ENCODE measurements at places on chromosomes 11 and 22. TPM values are rescaled to one million over a fixed set of nuclear protein-coding genes. Genes with fewer than 3 reads are reported as not detected.

GRCh38 chr11:284105-285020 lies 4.6 kb upstream of the PGGHG start:
- no peak overlapping the region for H3K27ac ChIP-seq
- H3K27me3 ChIP-seq: peaks cover 64% of the 10 kb centered on the region
- DNase-seq: no peak
- H3K36me3 ChIP-seq: peaks cover 5% of the 10 kb centered on the region

DNA sequence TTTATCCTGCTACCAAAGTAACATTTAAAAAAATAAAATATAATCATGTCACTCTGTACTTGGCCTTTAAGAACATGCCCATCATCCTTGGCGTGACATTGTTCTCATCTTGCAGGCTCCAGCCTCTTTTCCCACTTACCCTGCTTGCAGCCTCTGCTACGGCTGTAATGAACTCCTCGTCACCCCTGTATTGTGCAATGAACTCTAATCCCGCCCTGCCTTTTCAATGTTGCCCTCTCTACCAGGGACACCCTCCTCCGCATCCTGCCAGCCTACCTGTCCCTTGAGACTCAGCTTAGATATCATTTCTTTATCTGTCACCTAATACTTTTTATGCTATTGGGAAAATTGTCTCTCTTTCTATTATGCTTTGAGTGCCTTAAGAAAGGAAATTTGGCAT lies 12.6 kb upstream of the MMP20 start:
- H3K27me3 ChIP-seq: no peaks in the 10 kb centered on the region
- H3K36me3 ChIP-seq: no peaks in the 10 kb centered on the region
- H3K4me3 ChIP-seq: no peak overlapping the region

DNA sequence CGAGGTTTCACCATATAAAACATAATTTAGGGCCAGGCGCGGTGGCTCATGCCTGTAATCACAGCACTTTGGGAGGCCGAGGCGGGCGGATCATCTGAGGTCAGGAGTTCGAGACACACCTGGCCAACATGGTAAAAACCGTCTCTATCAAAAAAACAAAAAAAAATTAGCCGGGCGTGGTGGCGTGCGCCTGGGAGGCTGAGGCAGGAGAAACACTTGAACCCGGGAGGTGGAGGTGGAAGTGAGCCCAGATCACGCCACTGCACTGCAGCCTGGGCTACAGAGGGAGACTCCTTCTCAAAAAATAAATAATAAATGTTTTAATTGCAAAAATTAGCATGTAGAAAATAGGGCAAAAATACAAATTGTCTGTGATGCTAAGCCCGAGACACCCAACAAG lies 993 bp upstream of the SFI1 start:
- H3K4me1 ChIP-seq: peaks cover 12% of the 10 kb centered on the region
- H3K27ac ChIP-seq: no peak overlapping the region
- H3K27me3 ChIP-seq: no peaks in the 10 kb centered on the region
- DNase-seq: no peak

DNA sequence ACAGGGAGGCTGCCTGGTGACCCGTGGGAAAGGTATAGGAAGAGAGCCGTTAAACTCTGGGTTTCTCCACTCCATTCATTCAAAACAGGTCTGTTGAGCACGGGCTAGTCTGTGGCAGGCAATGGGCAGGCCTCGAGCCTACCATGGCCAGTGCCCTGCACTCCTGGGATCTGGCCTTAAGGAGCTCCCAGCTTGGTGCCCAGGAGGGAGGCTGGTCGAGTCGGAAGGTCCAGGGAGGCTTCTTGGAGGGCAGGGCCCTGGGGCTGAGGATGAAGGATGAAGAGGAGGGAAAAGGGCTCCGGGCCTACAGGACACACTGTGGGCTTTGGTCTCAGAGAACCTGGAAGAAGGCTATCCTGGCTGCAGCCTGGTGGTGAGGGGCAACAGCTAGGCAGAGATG lies 41.9 kb upstream of the MN1 start:
- H3K27me3 ChIP-seq: no peaks in the 10 kb centered on the region
- H3K4me3 ChIP-seq: no peak overlapping the region
- no peak overlapping the region for H3K27ac ChIP-seq
- H3K36me3 ChIP-seq: peaks cover 2% of the 10 kb centered on the region

DNA sequence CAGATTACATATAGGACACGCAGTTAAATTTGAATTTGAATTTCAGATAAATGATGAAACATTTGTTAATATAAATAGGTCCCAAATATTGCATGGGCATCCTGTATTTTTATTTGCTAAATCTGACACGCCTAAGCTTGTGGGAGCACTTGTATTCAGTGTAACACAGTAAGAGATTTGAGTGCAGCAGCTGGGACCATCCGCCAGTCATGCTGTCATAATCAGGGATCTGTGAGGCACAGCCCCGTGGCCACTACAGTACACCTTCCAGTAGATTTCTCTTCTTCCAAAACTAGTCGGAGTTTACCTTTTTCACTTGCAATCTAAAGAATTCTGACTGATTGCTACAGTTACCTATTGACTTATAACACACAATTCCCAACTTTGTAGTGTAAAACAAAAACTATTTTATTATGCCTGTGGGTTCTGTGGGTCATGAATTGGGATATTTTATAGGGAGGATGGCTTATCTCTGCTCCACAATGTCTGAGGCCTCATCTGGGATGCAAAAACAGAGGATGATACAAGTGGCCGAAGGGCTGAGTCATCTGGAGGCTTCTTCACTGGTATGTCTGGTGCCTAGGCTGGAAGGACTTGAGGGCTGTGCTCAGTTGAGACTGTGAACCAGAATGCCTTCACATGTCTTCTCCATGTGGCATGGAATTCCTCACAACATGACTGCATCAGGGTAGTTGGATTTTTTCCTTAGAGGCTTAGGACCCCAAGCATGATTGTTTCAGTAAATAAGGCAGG lies 74.1 kb downstream of the PRSS23 start:
- no peaks in the 10 kb centered on the region for H3K27me3 ChIP-seq
- H3K36me3 ChIP-seq: no peaks in the 10 kb centered on the region
- no peak overlapping the region for H3K4me3 ChIP-seq
- no peak for DNase-seq
- H3K27ac ChIP-seq: no peak overlapping the region

Gene CD3E
- total RNA-seq: 203 TPM

Gene PATE4
- not detected for total RNA-seq

DNA sequence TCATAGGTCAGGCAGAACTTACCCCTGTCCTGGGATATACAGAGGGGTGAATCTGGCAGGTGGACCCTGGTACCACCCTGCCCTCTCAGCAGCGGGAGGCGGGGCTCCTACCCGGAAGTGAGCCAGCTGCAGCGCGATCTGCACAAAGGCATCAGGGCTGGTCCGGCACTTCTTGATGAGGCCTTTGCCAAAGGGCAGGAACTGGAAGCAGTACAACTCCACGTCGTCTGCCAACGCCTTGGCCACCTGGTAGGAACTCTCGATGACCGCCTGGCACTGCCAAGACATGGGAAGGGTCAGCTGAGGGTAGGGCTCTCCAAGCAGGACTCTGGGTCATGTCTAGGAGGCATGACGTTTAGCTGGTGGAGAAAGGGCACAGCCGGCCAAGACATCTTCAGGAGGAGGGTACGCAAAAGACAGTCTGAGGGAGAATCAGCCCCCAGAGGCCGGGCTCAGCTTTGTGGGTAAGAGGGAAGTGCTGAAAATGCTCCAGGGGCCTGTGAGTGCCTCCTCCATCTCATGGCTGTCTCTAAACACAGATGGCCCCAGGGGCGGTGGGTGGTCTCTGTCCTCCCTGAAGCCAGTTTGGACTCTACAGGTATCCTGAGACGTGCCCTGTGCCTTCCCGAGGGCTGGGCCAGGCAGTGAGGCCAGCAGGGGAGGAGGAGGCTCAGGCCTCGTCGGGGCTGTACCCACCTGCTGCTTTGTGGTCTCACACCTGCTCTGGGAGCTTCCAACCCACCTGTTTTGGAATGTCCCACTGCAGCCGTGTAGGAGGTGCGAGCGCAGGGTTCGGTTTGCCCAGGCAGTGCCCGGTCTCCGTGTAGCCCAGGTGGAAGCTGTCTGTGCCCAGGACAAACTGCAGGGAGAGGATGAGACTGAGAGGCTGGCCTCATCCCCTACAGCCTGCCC lies 6.7 kb downstream of the CPT1B start:
- DNase-seq: no peak
- H3K27me3 ChIP-seq: peaks cover under 1% of the 10 kb centered on the region
- H3K4me1 ChIP-seq: no peaks in the 10 kb centered on the region

Gene PKP3
- 7.7 TPM for total RNA-seq

Gene OR51B2
- total RNA-seq: not detected

DNA sequence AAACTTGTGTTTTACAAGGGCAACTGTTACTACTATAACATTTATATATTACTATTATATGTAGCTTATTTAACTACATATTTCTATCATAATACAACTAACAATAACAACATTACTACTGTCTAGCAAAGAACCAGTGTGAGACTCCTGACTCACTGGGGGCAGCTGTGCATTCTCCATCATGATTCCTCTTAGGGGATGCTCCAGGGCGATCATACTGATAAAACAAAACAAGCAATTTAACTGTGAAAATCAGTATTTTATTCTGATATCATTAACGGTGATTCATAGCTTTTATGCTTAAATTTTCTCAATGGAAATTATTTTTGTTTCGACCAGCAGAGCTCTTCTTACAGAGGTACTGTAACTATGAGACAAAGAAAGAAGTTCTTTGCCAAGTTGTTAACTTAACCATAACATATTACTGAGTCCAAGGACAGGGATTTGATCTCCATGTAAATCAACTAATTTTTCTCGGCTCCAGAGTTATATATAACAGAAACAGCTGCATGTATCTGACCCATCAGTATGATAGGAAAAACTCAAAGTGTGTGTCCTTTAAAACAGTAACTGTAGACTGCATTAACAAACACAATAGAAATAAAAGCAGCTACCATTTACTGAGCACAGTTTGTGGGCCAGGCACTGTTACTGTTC lies 24.8 kb upstream of the FNBP4 start:
- no peak for DNase-seq
- no peak overlapping the region for H3K4me3 ChIP-seq
- no peaks in the 10 kb centered on the region for H3K4me1 ChIP-seq
- peaks cover 53% of the 10 kb centered on the region for H3K36me3 ChIP-seq
- no peak overlapping the region for H3K27ac ChIP-seq

DNA sequence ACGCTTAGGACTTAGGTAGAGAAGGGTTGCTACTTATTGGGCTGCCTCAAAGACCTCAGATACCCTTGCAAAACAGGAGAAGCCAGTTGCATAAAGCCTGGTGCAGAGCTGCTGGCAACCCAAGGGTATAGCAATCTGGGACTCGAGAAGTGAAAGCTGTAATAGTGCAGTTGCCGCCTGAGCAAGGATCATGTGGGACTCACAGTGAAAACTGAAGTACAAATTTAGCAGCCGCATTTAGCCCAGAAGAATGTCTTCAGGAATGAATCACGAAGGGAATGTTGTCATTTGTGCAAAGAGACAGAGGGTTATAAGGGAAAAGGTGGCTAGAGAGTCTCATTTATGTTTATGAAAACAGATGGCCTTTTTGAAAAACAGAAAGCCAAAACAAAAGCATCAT lies 267.2 kb downstream of the TENM4 start:
- H3K27ac ChIP-seq: no peak overlapping the region
- H3K4me1 ChIP-seq: no peaks in the 10 kb centered on the region
- no peak overlapping the region for H3K4me3 ChIP-seq
- no peaks in the 10 kb centered on the region for H3K36me3 ChIP-seq

Data from thymus (tissue), 14 donors.